ENCODE measurements at places on chromosomes 1 and 21.
A peak's percentile ranks its signal among the peaks of the same experiment; 100 is the strongest.

DNA sequence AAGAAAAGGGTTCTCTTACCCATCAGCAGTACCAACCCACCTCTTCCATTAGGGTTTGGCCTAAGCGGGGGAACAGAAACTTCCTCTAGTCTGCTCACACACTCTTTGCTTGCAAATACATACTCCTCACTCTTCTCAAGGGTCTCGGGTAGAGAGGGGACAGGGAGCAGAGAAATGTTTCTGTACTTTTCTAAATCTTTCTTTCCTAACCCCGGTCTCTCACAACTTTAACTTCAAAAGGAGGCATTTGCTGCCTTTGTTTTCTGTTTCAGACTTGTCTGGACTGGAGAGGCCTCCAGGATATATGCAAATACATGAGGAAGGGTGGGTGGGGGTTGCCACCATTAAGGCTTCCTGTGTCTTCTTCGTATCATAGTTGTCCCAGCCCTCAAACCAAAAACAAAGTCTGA, 10.5 kb upstream of the LAX1 start:
- no peak for DNase-seq

GRCh38 chr1:228338521-228339051, 68.0 kb downstream of the TRIM11 start:
- DNase-seq = no peak

GRCh38 chr1:172430128-172430454, 9.6 kb downstream of the C1orf105 start:
- DNase-seq = no peak

DNA sequence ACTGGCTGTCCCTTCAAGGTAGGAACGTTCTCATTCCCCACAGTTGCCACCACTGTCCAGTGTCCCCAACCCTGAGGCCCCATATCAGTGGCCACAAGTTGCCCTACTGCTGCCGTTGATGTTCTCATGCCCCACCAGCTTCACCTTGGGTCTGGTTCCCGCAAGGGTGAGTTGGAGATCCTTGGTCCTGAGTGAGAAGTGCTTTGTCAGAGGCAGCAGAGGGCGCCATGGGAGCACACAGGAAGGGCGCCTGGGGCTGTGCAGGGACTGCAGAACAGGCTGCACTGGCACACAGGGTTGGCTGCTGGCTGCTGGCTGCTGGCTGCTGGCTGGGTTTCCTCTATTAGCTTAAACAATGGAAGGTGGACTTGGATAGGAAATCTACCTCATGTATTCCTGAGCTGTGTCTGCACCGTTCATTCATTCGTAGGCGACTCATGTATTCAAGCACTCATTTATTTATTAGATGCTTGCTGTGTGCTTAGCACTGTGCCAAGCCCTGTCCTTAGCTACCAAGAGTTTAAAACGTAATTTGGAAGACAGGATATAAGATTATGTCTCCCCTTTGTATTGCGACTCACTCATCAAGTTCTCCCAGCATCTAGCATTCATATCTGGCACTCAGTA, 2.1 kb upstream of the S100A9 start:
- peak; percentile 76 for DNase-seq

DNA sequence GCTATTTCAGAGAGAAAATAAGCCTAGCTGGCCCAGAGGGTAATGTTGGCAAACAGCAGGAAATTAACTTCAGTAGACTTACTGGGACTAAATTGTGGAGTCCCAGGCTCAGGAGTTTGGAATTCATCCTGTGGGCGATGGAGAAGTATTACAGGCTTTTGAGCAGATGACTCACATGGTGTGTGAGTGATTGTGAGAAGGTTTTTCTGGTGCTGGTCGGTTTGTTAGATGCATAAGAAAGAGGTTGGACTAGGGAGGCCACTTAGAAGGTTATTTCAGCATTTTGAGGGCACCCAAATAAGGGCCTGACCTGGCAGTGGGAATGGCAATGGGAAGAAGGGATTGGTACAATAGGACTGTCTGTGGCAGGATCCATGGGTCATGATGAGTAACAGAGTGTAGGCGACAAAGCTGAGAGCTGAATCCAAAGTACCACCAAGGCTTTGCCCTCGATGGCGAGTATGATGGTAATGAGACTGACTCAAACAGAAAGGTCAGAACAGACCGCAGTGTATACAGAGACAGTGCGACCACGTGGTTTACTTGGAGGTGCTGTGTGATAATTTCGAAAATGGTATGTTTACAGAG, 69.2 kb upstream of the KIF26B start:
- DNase-seq = no peak

DNA sequence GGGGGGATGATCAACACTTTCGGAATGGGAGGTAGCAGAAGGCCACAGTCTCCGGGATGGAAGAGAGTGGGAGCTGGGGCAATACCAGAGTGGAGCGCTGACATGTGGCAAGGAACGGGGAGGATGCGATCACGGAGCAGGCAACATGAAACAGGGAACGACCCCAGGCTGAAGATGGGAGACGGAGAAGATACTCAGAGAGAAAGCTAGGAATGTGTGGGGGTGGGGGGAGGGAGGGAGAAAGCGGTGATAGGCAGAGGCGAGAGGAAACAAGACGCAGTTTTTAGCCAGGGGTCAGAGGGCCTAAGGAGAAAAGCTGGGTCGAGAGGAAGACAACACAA, 577 bp downstream of the RAB3GAP2 start:
- peak; percentile 46 for DNase-seq

GRCh38 chr1:182611326-182611725, 7.1 kb upstream of the RGS16 start:
- peak; percentile 94 for DNase-seq

DNA sequence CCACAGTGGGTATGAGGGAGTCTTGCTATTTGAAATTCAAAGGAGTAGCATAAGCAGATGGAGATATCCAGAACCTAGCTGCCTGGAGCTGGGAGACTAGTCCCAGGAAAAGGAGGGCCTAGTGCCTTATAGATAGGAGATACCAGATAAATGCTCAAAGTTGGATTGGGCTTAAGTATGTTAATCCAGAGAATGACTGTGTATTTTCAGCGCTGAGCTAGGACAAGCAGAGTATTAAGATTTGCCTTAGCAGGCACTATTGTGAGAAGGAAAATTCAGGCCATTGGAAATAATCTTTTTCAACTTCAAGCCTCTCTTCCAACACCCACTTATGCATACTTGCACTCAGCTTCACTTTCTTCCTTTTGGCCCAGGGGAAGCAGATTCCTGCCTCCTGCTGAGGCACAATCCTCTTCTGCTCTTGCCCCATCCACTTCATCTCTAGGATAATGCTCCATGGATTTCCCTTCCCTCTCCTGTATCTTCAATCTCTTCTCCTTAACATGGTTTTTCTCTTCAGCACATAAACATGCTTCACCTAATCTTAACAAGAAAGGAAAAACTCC, 21.1 kb downstream of the PIK3C2B start:
- DNase-seq = no peak

GRCh38 chr1:208631506-208631905, 387.3 kb upstream of the PLXNA2 start:
- DNase-seq = no peak

DNA sequence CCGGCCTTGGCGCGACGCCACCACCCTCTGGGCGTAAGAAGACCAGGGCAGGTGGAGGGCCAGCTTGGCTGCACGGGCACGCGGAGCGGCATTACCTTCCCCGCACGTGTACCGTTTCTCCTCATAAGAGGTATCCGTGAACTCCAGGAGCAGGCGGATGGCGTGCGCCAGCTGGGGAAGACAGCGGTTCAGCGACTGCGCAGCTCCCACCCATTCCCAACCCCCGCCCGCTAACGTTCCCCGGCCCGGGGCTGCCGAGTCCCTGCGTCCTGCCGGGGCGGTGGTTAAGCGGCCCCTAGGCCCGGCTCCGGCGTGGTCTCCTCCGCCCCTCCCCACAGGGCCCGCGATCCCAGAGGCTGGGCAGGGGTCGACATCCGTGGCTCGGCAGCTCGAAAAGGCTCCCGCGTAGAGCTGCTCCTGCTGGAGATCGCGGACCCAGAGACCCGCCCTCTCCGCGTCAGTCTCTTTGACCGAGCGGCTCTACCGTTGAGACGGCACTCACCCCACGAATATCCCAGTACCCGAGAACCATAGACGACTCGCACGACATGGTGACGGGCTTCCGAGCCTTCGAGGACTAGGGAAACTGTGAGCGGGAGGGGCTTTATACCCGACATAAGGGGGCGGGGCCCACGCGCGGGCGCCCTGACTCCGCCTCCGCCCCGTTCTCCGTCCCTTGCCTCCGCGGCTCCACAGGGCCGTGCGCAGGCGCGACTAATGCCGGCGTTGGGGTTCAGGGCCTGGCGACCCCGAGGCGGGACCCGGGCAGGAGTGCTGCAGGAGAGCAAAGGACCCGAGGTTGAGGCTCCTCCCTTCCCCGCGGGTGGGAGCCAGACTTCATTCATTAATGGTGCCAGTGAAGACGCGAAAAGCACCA, 862 bp downstream of the GSTM3 start:
- DNase-seq = peak; percentile 70

GRCh38 chr1:232831895-232832294, 26.7 kb downstream of the MAP10 start:
- no peak for DNase-seq

- no peak for DNase-seq
Observed at GRCh38 chr1:196451103-196451502, 157.1 kb downstream of the KCNT2 start.
